Stimulated activated CD8-positive, alpha-beta memory T cell treated with anti-CD3 and anti-CD28 coated beads, Interleukin-15, amount 100 ng/mL, for 1 hour (primary cell): ENCODE measurements at places on chromosomes 7 and 10.

GRCh38 chr10:80530251-80530650 is 7.5 kb upstream of the SH2D4B start:
- DNase-seq, result no peak

GRCh38 chr7:71612911-71613310 is 481.0 kb downstream of the GALNT17 start:
- DNase-seq, result no peak

GRCh38 chr10:119318411-119319160 is 111.2 kb downstream of the GRK5 start:
- no peak for DNase-seq

- no peak for DNase-seq
Measured at GRCh38 chr7:69661342-69661741, 63.1 kb downstream of the AUTS2 start.

DNA sequence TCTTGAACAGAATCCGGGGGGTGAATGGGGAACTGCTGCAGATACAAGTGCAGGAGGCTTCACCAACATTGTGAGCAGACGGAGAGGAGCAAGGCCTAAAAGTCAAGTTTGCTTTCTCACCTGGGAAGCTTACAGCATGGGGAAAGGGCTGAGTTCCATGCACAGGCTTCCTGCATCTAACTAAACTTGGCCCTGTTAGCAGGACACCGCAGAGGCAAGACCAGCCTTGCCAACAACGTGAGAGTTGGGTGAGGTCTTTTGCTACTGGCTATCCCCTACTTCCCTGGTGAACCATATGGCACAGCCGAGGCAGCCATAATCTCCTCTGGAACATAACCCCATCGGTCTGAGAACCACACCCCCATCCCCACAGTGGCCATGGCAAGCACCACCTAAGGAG is 14.2 kb upstream of the ADAM22 start:
- no peak for DNase-seq

GRCh38 chr10:35356725-35357092 is 20.4 kb downstream of the CCNY start:
- no peak for DNase-seq

DNA sequence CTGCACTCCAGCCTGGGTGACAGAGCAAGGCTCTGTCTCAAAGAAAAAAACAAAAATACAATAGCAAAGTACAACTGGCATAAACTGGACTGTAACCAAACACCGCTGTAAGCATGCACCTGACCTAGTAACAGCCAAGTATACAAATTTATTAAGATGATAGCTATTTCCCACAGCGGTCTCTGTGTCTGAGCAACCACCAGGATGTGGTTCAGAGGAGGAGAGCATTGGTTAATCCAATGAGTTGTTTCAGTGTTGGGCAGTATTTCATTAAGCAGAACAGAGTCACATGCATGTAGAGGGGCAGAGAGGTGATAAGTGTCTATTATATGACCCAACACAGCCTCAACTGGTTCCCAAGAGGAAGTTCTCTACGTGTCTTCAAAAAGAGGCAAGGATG is 4.0 kb downstream of the SLC16A12 start:
- no peak for DNase-seq

GRCh38 chr7:127514499-127514898 is 70.9 kb downstream of the GCC1 start:
- no peak for DNase-seq

GRCh38 chr10:34938399-34938670 is 123.2 kb upstream of the PARD3 start:
- DNase-seq, result no peak

- no peak for DNase-seq
Measured at GRCh38 chr10:14163377-14164086, 167.2 kb downstream of the FRMD4A start.

- no peak for DNase-seq
Measured at GRCh38 chr7:632831-633210, 93.7 kb upstream of the DNAAF5 start.

DNA sequence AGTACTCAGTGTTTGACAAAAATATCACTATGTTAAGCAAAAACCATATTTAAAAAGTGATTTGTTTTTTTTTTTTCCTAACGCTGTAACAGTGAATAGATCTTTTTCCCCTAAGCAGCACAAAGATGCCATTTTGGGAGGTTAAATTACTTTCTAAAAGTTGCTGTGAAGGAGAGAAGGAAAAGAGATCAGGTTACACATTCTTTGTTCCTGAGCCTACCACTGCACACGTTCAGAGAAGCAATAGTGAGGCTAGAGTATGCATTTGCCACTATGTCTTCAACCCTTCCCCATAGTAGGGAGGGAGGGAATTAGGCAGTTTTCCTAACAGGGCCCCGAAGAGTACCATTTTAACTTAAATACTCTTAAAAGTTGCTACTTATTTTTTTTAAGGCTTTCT is 38.9 kb downstream of the BMPR1A start:
- no peak for DNase-seq

GRCh38 chr7:30027740-30028215 is 434 bp upstream of the PLEKHA8 start:
- no peak for DNase-seq

DNA sequence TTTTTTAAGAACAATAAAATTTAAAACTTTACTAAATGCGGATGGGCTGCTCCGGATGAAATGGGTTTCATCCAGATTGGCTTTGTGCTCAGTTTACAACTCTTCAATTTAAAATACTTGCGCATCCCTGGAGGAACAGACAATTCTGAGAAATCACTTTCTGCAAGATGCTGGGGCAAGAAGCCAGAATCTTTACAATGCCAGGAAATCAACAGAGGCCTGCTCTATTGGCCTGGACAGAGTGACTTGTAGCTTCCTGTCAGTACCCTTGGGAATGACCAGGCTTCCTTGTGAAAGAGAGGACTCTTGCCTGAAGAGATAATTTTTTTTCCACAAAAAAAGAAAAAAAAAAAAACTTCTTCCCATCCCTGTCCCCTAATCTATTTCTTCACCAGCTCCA is 3.9 kb upstream of the FAM13C start:
- DNase-seq, result no peak

DNA sequence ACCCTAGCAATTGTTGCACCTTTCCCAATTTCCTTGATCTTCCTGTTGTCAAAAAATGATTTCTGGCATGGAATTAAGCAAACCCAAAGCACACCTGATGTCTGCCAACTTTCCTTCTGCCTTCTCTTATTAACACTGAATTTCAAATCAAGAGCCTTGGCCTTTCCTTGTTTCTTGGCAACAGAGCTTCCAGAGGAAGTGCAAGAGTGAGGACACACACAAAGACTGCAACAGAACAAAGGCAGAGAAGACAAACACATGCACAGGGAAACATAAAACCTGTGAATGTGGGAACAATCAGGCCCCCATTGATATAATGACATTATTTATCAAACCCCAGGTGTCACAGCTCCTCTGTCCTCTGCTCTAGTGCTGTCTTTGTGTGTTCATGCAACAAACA is 73.0 kb upstream of the IL6 start:
- DNase-seq, result no peak

- DNase-seq, result no peak
Measured at GRCh38 chr10:83991986-83992753, 147.1 kb upstream of the GHITM start.

- DNase-seq, result no peak
Measured at GRCh38 chr10:5071411-5072198, 22.6 kb upstream of the AKR1C3 start.

DNA sequence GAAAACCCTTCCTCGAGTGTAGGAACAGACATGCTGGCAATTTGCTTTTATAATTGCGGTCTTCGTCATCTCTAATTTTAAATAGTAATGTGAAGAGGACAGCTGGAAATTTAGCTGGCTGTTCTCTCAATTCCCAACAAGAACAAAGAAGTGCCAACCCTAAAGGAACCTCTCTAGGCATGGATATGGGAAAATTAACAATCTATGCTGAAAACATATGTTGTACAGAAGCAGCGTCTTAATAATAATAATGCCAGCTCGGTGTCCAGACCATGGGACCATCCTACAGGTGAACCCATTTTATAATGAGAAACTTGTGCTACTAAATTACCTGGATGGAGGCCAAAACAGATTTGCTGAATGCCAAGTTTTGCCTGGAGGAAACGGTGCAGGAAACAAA is 641.4 kb upstream of the MGMT start:
- DNase-seq, result no peak

- no peak for DNase-seq
Measured at GRCh38 chr10:59905731-59906416, 482 bp downstream of the CCDC6 start.

- DNase-seq, result no peak
Measured at GRCh38 chr10:6721964-6722615, 142.0 kb upstream of the PRKCQ start.

- no peak for DNase-seq
Measured at GRCh38 chr7:28571405-28571804, 159.1 kb downstream of the CREB5 start.

- DNase-seq, result no peak
Measured at GRCh38 chr7:155648752-155649339, 4.4 kb downstream of the RBM33 start.

DNA sequence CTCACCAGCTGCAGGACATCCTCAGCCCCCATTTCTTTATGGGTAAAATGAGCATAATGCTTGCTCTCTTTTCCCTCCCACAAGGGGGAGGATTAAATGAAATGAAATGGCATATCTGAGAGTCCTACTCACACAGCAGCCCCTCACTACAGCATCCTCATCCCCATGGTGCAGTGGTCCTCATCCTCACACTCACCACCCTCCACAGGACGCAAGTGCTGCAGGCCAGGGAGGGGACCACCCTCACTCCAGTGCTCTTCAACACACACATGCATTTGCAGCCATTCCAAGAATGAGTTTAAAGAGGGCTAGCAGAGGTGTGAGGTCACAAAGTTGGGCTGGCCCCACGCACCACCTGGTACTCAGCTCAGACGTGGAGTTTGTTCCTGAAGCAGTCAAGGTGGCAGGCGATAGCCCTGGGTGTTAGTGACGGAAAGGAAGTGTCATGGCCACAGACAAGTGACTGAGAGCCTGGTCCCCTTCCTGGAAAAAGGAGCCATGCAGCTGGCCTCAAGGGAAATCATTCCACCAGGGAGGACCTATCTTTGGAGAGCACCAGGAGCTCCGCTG is 234.0 kb downstream of the TNS3 start:
- no peak for DNase-seq

DNA sequence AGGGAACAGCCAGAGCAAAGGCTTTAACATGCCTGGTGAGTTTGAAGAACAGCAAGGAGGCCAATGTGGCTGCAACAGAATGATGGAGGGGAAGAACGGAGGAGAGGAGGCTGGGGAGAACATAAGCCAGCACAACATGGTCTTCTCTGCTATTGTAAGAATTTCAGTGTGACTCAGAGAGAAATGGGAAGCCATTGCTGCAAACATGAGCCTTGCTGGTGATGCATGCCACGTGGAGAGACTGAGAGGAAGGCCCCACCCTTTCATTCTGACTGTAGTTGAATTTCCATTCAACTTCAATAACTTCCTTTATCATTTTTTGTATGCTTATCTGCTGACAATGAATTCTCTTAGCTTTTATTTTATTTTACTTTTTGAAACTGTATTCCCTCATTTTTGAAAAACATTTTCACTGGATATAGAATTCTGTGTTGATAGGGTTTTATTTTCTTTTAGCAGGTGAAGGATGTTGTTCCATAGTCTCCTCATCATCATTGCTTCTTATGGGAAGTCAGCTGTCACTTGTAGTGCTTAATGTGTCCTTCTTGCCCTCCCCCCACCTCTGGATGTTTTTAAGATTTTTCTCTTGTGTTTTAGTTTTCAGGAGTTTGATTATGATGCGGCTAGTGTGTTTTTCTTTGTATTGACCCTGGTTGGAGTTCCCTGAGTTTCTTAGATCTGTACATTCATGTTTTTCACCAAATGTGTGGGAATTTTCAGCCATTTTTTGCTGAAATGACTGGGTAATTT is 46.4 kb upstream of the LEP start:
- DNase-seq, result no peak
